ENCODE measurements at places on chromosomes 2 and 18.

DNA sequence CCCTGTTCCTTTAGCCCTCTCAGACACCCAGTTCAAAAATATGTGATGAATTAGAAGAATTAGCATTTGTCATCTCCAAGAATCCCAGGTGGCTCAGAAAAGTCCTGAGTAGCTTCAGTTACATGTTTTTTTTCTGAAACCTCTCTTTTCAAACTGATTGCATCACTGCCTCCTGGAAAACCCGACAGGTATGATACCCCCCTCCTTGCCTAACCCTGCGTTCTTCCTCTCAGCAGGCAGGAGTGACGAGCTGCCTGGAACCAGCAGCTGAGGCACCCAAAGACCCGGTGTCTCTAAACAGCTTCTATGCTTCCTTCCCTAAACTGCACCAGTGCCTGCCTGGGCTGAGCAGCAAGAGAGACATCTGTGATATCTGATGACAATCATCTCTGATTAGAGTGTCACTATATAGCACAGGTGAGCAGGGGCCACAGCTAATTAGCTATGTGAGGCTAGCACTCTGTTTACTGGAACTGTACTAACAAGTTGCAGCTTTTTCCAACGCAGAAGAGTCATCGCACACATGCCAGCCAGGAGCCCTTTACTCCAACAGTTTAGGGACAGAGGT, 376.4 kb upstream of the ATP5MC3 start:
- no peak for DNase-seq

DNA sequence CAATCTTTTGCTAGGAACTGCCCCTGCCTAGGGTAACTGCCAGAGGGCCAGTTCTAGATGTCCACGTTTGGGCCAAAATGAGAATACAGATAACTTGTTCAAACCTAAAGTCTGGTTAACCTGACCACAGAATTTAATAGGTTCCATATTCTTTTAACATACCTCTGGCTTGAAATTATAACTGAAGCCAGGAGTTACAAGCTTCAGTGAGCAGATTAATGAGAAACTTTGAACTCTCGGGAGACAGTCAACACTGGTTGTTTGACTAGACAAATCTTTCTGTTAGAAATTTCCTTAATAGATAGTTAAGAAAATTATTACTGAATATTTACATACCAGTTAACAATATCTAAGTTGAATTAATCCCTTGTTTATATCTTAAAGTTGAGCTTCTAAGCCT, 110.0 kb upstream of the KLF7 start:
- no peak for DNase-seq

GRCh38 chr2:136013955-136014354, 28.5 kb upstream of the DARS1 start:
- no peak for DNase-seq

GRCh38 chr18:54961016-54961423, 1.8 kb upstream of the CCDC68 start:
- no peak for DNase-seq

GRCh38 chr2:49167131-49167530, 12.8 kb upstream of the FSHR start:
- DNase-seq, result no peak

- no peak for DNase-seq
Observed at GRCh38 chr2:153004627-153005026, 286.2 kb downstream of the ARL6IP6 start.

DNA sequence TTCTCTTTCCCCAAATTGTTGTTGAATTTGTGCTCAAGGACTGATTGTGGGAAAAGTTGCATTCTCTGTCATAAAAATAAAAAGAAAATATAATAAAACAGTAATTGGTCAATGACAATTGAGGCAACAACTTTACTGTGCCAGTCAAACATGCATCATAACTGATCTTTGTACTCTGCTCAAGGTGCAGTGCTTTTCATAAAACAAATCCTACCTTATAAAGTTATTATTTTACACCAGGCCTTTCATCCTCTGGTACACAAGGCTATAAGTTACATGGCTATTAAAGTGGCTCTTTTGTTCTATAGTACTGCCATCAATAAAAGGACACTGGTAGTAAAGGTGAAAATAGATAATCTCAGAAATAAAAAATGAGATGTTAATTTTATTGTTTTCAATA, 761.9 kb downstream of the SATB2 start:
- DNase-seq, result no peak

DNA sequence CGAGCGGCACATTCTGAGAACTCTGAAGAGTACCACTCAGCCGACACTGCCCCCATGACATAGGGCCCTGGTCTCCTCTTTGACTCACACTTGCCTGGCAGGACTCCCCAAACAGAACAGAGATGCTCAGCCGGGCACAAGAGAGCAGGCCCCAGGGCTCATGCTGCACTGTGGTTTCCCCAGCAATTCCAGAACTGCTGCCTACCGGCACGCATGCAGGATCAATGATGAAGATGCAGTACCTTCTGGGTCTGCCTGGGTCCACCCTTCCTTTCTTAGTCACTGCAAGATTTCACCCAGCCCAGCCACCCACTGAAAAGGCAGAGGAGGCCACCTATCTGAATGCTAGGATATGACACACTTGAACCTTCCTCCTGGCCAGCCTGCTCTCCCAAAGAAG, 49.4 kb downstream of the BCL11A start:
- no peak for DNase-seq

- no peak for DNase-seq
Observed at GRCh38 chr18:49921318-49921985, 108.1 kb upstream of the ACAA2 start.

GRCh38 chr18:32803568-32803967, 30.7 kb upstream of the KLHL14 start:
- DNase-seq, result no peak

GRCh38 chr2:46296216-46296839, 879 bp upstream of the EPAS1 start:
- DNase-seq, result no peak

- DNase-seq, result no peak
Observed at GRCh38 chr2:14925471-14925870, 293.0 kb downstream of the LRATD1 start.

GRCh38 chr2:144331674-144332355, 188.1 kb downstream of the ZEB2 start:
- DNase-seq, result no peak

DNA sequence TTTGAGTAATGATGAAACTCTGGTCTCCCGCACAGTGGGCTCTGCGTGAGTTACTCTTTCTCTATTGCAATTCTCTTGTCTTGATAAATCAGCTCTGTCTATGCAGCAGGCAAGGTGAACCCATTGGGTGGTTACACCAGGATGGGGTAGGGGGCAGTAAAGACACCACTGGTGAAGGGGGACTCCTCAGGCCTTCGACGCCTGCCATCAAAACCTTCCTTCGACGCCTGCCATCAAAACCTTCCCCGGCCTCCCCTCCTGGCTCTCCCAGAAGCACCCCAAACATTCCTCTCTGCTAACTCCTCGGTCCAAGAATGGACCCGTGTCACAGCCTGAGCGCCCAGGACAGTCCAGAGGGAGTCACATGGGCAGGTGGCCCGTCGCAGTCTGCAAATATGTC, 4.8 kb upstream of the STARD7 start:
- no peak for DNase-seq

DNA sequence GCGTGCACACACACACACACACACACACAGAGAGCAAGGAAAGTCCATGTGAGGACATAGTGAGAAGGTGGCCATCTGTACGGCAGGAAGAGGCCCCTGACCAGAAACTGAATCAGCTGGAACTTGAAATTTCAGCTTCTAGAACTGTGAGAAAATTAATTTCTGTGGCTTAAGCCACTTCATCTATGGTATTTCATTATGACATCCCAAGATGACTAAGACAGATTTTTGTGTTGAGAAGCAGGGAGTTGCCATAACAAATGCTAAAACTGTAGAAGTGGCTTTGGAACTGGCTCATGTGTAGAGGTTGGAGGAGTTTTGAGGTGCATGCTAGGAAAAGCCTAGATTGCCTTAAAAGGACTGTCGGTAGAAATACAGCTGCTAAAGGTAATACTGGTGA, 63.4 kb upstream of the ZBTB7C start:
- no peak for DNase-seq

- DNase-seq, result no peak
Observed at GRCh38 chr18:47180765-47181164, 4.6 kb upstream of the IER3IP1 start.

- DNase-seq, result no peak
Observed at GRCh38 chr18:36974686-36975085, 145.8 kb downstream of the KIAA1328 start.

GRCh38 chr2:203327582-203327900, 653 bp upstream of the ABI2 start:
- no peak for DNase-seq

- DNase-seq, result no peak
Observed at GRCh38 chr2:113092864-113093612, 25.3 kb downstream of the IL1F10 start.

DNA sequence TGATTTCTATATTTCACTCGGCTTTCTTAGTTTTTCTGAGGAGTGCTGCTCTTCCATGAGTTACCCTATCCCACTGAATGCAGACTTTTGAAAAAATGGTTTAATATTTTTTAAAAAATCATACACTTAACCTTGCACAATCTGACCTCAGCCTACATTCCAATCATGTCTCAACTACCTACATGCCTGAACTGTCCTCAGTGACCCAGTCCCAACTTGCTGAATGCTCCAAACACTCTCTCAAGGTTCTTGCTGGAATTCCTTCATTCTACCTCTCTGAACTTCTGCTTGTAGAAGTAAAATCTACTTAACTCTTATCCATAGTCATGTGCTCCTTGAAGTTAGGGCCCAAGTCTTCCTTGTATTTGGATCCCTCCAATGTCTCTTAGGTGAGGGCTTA, 181.6 kb downstream of the XIRP2 start:
- DNase-seq, result no peak

- DNase-seq, result no peak
Observed at GRCh38 chr18:64405161-64405560, 256.3 kb upstream of the LINC00305 start.

- no peak for DNase-seq
Observed at GRCh38 chr18:60413944-60414547, 41.5 kb upstream of the MC4R start.

DNA sequence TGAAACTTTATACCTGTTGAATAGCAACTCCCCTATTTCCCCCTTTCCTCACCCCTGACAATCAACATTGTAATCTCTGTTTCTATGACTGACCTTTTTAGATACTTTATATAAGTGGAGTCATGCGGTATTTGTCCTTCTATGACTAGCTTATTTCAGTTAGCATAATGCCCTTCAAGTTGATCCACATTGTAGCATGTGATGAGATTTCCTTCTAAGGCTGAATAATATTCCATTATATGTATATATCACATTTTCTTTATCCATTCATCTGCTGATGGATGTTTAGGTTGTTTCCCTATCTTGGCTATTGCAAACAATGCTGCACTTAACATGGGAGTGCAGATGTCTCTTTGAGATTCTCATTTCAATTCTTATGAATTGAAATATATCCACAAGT, 9.5 kb downstream of the FASTKD2 start:
- DNase-seq, result no peak

DNA sequence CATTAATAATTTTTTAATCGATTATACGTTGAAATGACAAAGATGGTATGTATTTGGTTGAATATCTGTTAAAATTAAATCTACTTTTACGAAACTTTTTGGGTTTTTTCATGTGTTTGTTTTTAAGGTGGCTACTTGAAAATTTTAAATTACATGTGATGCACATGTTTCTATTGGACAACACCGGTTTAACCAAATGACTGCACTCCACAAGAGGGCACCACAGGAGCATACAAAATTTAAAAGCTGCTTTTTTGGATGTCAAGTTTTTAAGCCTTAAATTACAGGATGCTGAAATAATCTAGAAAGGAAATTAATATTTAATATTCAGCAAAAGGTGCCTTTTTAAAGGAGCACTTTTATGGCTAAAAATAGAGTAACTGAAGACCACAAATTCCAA, 98.7 kb downstream of the ACVR1 start:
- peak; percentile 5 for DNase-seq

DNA sequence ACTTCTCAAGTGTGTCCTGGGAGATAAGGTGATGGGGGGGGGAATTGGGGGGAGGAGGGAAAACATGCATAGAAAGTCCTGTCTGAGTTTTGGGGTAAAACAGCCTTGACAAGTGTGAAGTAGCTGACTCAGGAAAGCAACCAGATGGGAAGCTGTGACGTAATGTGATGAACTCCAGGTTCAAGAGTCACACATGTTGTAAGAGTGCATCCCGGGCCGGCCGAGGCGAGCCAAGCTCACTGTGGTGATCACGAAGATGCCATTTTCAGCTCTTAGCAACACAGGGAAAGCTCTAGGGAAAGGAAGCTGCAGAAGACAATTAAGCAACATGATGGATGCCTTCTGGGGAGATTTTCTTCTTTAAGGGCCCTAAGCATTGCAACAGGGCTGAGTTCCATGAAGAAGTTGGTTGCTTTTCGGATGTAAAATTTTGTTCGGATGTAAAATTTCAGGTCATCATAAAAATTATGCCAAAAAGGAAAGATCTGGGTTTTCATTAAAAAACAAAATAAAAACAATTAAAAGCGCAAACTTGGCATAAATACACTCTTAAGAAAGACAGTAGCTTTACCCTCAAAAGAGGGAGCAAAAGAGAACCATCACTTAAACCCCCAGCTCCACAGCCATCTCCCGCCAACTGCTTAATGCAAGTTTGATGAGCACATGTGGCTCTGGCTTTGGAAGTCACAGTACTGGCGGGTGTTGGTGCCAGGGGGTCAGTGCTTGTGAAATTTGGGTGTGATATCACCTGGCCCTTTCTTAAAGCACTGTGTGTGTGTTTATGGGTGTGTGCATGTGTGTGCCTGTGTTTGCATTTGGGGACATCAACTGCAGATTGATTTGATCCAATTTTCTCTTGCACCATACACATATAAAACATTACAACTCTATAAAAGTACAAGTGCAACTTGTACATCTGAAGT, 19.1 kb downstream of the SERTAD2 start:
- DNase-seq, result no peak

GRCh38 chr2:178229927-178230326, 35.6 kb downstream of the OSBPL6 start:
- DNase-seq, result no peak

DNA sequence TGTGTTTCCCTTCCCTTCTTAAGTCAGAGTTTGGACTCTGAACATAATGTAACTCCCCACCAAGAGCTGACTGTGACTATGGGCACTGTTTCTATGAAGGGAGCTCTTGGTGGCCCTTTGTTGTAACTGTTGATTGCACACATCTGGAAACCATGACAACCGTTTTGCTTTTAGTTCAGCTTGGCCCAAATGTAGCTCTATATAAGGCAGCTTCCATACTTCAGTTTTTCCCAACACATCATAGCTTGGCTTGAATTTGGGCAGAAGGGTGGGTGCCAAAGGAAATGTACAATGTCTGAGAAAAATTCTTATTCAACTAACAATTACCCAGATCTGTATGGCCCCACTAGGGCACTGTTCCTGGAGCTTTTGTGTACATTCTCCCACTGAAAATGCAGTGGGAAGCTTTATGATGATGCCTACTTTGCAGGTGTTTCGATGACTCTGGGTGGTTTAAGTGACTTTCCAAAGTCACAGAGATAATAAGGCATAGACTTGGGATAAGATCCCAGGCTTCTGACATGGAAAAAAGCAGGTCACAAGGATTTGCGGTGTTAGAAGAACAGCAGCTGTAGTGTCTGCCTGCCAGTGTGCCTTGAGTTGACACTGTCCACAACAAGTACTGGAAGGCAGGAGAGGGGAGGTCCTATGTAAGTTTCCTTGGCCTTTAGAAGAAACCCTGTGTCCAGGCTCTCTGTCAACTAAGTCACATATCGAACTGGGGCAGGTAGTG, 2.4 kb upstream of the CETN1 start:
- DNase-seq, result no peak

- DNase-seq, result no peak
Observed at GRCh38 chr2:217393585-217394032, 533.7 kb upstream of the TNP1 start.

Data from stimulated activated CD8-positive, alpha-beta memory T cell treated with anti-CD3 and anti-CD28 coated beads, Interleukin-4, amount 100 ng/mL, for 4 hours (primary cell).